ENCODE measurements at places on chromosomes 7 and 10. TPM values are rescaled to one million over a fixed set of nuclear protein-coding genes. Genes with fewer than 3 reads are reported as not detected.

GRCh38 chr10:88190540-88191235 lies 327.3 kb downstream of the PTEN start:
- no peak for DNase-seq

- no peak for DNase-seq
These were observed 521.4 kb downstream of the ANKRD7 start for GRCh38 chr7:118745927-118746326.

- DNase-seq: no peak
These were observed 295.2 kb downstream of the GATA3 start for GRCh38 chr10:8349610-8350249.

MARVELD1 gene
- 52.3 TPM for total RNA-seq

HOXA9 gene
- 10.0 TPM for total RNA-seq

GRCh38 chr7:8627325-8627724 lies 193.9 kb downstream of the NXPH1 start:
- DNase-seq: no peak

SPDYE5 gene
- not detected for total RNA-seq

GRCh38 chr7:149325248-149325647 lies 63.3 kb downstream of the ZNF783 start:
- DNase-seq: no peak

GRCh38 chr10:44335330-44336021 lies 49.4 kb downstream of the CXCL12 start:
- DNase-seq: no peak

ANKRD30A gene
- total RNA-seq: not detected

DNA sequence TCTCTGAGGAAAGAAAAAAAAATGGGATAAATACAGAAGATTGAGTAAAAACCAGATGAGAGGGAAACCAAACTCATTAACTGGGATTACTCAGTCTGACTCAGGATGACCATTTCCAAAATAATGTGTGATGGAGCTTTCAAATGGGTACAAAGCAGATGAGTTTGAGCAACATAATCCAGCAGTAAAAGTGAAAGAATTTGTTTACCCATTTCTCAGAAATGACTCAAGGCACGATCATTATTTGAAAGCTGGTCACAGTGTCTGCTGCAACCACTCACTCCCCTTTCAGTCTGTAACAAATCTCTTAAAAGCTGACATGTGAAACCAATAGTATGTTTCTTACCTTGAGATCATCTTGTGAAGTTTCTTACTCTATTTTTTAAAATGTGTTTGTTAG lies 104.7 kb upstream of the KLF14 start:
- no peak for DNase-seq

- no peak for DNase-seq
These were observed 71.8 kb upstream of the PPIF start for GRCh38 chr10:79275431-79275851.

GRCh38 chr10:23448802-23449570 lies 10.1 kb downstream of the OTUD1 start:
- no peak for DNase-seq

DNA sequence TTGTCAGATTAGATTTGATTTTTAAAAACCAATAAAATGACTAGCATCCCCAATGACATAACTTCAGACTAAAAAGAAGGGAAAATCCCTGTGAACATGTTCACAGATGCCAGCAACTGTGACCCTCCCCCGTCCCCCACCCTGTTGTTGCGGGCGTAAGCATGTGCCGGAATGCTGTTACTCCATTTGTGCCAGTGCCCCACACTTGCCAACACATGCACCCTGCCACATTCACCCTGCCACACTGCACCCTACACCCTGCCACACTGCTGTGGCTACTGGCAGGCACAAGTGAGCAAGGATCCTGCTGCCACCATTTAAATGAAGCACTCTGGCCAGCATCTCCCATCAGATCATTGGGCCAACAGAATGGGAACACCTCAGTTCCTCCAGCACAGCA lies 540.2 kb downstream of the GRID1 start:
- no peak for DNase-seq

DNA sequence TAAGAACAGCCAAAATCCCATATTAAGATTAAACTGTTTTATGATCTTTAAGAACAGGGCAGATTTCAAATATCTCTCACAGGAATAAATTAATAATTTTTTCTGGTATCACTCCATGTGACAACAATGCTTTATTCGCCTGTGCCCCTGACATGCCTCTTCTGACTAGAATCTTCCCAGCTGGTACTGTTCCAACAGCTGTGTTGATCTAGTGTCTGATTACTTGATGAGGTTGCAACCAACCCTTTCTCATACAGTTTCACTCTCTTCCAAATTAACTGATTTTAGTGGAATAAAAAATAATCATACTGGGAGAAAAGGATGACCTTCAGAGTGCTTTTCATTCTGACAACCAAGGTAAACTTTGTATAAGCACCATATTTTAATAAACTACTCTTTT lies 151.9 kb downstream of the CHRM2 start:
- no peak for DNase-seq

GRCh38 chr10:2053805-2054204 lies 316.5 kb upstream of the ADARB2 start:
- no peak for DNase-seq

DNA sequence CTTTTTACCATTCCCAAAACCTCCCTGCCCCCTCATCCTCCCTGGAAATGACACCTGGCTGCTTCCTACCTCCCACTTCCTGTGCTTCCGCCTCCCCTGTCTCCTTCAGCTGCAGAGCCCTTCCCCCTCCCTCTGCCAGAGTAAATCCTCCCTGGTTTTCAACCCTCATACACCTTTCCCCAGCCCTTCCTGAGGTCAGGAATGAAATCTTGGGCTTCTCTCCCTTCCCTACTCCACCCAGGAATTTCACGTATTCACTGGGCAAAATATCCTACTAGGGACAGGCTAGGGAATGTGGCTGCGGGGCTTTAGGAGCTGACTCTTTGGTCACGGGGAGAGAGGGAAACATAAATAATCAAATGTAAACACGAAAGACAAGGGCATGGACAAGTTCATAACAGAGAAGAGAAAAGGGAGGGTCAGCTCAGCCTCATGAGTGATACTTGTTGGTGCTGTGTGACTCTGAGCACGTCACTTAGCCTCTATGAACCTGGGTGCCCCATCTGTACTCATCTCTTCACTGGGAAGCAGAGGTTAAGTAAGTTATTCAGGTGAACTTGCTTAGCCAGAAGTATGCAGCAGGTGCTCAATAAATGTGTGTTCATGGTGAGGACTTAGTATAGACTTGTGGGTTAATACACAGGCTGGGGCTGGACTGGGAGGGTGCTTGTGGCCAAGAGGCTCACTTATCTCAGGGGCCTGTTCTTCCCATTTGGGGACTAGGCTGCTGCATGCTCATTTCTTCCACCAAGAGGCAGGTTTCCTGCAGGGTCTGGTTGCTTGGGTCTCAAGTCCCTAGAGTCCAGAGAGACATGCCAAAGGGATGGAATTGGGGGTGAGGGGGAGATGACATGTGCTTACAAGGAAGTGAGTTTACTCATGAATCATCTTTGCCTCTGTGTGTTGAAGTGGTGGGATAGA lies 10.0 kb upstream of the DUSP5 start:
- DNase-seq: no peak

WDFY4 gene
- not detected for total RNA-seq

CPXM2 gene
- total RNA-seq: not detected

DNA sequence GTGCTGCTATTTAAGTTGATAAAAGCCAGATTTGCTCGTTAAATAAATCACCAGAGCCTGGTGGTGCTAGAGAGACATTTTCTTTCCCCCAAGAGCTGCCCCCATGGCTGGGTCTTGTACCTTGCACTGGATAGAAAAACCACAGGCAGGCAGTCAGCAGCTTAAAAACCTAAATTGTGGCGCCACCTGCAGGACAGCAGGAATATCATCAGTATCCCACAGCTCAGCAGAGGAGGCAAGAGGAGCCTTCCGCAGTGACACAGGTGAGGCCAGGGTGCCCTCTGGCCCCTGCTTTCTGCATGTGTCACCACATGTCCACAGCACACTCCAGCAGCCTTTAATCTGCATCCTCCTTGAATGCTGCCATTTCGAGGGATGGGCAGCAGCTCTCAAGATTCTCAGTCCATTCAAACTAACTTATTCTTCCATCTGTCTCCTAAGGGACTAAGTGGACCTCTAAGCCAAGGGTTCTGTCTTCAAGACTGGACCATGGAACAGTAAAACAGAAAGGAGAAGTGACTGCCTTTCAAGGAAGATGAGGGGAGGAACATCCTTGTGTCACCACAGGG lies 4.5 kb upstream of the PLXNA4 start:
- peak; percentile 82 for DNase-seq

CEP55 gene
- 30.7 TPM for total RNA-seq

ATOH7 gene
- total RNA-seq: 0.20 TPM

GRCh38 chr7:43847496-43847895 lies 21.8 kb downstream of the MRPS24 start:
- no peak for DNase-seq

CACNB2 gene
- 2.2 TPM for total RNA-seq

- DNase-seq: peak; percentile 46
These were observed 95.2 kb downstream of the CLEC2L start for GRCh38 chr7:139618482-139619366.

GRCh38 chr10:30775779-30776591 lies 146.4 kb upstream of the LYZL2 start:
- DNase-seq: no peak

ZNF488 gene
- total RNA-seq: 3.2 TPM

GRCh38 chr7:43522406-43523156 lies 60.3 kb upstream of the STK17A start:
- no peak for DNase-seq

DNA sequence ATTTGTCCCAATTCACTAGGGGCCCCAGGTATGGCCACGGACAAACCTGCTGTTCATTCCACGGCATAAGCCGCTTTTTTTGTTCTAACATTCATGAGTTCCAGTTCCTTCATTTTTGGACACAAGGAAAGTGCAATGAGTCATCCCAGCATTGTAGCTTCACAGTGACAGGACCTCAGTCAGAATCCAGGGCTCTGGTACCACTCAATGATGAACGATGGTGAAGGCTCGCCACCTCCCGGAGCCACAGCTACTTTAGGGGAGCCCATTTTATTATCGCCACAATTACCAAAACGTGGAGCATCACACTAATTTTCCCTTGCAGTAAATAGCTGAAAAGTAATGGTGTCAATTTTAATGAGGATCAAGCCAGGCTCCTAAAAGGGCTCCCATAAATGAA lies 62.9 kb downstream of the FGFR2 start:
- DNase-seq: no peak

DNA sequence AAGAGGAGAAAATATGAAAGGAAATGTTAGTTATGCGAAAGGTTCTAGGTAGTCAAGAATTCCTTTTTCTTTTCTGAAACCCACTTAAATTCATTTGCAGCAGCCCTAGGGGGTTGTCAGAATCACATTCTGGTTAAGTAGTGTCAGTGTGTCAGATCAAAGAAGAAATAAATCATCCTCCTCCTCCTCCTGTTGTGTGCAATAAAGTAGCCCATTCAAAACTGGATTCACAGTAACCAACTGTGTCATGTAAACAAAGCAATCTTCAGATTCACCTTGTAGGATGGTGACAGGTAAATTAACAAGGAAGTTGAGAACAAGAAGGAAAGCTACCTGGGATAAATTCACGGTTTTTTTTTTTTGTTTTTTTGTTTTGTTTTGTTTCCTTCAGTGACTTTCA lies 127.5 kb downstream of the NSUN6 start:
- no peak for DNase-seq

CDC14C gene
- total RNA-seq: not detected

TAC1 gene
- total RNA-seq: 0.45 TPM

SPDYE6 gene
- total RNA-seq: not detected

ANKRD26 gene
- total RNA-seq: 17.8 TPM

- DNase-seq: no peak
These were observed 44.8 kb downstream of the GNAT3 start for GRCh38 chr7:80467069-80467468.

DNA sequence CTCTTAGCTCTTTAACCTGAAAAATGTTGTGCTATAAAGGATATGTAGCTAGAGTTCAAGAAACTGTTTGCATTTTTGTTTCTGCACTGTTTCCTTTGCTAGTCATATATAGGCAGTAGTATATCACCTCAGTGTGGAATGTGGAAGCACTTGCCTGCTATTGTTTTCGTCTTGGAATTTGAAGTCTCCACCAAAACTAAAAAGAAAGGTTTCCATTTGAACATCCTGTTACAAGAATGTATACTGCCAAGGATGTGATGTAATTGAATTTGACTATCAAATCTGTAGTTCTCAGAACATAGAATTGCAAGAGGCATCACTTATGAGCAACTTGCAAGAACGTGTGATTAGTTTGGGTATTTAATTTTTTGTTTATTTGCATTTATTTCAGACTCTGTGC lies 51.1 kb upstream of the MEOX2 start:
- no peak for DNase-seq

DNA sequence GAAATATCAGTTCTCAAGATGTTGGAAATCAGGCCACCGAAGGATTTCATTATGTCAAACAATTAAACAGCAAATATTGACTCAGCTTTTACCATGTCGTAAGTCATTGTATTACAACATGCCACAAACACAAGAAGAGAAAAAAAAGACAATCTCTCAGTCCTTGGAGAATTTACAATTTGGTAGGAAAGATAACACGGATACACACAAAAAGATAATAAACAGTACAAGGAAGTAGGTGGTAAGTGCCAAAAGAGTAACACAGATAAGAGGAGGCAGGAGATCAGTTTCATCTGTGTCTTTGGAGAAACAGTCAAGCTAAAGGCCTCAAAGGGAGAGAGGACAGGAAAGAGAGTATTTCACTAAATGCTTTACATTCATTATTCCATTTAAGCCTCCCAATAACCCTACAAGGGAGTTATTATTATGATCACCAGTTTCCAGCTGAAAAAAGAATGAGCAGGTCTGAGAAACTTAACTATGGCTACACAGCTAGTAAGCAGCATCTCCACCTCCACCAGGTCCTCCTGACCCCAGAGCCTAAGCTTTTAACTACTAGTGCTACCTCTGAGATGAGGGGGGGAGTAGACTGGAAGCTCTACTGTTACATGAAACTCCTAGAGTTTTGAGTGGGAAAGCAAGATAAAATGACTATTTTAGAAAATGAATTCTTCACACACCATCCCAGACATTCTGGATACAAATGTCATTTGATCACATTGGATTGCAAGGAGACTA lies 13.9 kb upstream of the DNAJC1 start:
- no peak for DNase-seq

DNA sequence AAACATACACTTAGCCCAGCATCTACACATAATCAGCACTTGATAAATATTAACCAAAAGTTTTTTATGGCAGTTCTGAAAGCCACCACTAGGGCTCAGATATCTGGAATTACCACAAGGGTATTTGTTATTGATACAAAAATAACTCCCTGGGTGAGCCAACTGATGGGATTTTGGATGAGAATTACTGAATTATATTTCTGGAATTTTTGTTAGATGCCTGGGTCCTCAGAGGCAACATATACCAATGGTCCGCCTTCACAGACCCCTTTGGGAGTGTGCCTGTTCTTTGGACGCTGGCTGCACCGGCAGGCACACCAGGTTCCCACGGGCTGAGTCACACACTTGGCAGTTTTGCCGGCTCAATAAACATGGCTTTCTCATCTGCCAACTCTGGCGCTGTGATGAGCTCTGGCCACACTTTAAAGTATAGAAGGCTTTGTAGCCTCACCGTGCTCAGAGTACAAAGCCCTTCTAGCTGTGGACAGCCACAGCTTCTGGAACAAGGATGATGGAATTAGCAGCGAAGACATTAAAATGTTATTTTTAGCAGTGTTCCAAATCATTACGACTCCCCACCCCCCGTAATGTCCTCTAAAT lies 24.5 kb upstream of the EEPD1 start:
- peak; percentile 14 for DNase-seq

- no peak for DNase-seq
These were observed 1.8 kb downstream of the A1CF start for GRCh38 chr10:50883629-50884028.

All from neural crest cell (in vitro differentiated cells).